ENCODE measurements at places on chromosomes 11 and 22.

- no peak for DNase-seq
These were observed 955.2 kb downstream of the JRKL start for GRCh38 chr11:97345032-97345431.

DNA sequence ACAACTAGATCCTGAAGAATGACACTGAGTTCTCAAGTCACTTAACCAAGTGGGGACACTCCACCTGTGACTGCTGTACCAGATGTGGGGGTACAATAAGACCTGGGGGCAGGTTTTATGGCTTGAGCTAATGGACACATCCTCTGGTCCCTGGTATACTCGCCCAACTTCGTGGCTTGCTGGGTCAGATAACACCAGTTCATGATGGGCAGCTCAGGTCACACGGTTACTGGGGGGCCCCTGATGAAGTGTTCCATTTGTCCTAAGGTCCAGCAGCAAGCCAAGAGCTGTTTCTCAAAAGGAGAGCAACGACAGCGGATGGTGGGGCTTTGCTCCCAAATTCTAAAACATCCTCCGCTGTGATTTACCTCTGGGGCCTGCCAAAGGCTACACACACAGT is 1368.4 kb downstream of the BRD1 start:
- no peak for DNase-seq

DNA sequence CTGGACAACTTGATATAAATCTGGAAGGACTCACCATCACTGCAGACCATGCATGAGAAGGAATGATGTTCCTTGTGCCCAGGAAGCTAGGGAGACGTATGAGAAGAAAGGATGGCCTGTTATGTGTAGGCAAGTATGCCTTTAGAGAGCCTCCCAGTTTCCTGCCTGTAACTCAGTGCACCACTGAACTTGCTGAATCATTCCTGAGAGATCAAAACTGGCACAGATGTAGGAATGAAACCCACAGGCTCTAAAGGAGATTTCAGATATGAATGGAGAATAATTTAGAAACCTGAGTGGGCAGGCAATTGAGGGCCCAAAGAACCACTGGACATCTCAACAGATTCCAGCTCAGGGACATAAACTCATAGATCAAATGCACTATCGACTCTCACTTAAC is 38.4 kb upstream of the PRSS23 start:
- no peak for DNase-seq

- DNase-seq = no peak
These were observed 228.2 kb upstream of the ZC3H12C start for GRCh38 chr11:109864834-109865547.

DNA sequence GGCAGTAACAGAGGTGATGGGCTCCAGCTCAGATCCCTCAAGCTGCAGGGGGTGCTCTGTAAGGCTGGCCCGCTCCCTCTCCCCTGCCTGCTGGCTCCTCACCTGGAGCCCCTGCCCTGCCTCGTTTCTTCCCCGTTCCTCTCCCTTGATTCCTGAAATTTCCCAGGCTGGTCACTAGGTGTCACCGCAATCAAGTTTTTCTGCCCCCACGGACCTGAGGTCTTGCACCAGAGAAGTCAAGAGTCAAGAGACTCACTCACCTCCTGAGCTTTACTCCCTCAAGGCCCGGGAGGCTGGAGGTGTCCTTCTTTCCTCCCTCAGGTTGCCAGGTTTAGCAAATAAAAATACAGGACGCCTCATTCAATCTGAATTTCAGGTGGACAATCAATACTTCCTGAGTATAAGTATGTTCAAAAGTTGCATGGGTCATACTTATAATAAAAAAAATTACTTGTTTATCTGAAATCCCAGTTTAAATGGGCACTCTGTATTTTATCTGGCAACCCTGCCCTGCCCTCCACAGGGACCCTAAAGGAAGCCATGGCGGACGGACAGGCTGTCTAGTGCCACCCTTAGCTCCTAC is 69.2 kb downstream of the SCUBE1 start:
- DNase-seq = peak; percentile 84

DNA sequence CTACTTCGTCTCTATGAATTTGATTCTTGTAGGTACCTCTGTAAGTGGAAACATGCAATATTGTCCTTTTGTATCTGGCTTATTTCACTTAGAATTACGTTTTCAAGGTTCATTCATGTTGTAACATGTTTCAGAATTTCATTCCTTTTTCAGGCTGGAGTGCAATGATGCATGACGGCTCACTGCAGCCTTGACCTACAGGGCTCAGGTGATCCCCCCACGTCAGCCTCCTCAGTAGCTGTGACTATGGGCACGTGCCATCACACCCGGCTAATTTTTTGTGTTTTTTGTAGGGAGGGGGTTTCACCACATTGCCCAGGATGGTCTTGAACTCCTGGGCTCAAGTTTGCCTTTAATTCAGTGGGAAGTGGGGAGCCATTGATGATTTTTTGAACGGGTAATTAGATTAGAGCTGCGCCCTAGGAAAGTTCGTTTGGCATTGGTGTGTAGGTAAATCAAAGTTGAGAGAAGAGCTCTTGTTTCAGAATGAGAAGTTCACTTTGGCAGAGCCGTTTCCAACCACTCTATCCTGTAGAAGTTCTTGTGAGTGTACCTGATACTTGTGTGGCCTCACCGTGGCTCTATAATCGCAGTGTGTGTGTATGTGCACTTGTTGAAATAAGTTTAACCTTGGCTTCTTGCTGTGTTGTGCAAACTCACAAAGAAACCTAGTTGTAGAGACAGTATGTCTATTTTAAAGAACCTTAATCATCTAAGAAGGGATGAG is 115.9 kb downstream of the NAV2 start:
- DNase-seq = no peak

DNA sequence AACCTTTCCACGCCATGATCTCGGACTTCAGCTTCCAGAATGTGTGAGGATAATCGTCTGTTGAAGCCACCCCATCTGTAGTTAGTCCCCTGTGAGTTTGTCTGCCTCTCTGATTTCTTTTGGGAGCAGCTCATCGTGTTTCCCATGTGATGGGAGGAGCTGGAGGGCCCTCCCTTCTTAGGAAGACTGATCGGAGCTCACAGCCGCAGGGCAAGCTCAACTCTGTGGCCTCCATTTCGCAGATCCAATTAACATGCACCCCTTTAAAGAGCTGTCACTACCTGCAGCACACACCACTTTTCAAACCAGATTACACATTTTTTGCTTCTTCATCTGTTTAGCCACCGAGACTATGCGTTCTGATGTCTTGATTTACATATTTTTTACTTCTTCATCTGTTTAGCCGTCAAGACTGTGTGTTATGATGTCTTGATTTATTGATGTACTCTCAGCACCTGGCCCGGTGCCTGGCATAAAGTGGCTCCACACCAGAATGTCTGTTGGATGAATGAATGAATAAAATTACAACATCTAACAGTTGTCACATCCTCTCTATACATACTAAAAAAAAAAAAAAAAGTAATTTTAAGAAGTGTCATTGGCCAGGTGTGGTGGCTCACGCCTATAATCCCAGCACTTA is 14.9 kb upstream of the PPFIA1 start:
- no peak for DNase-seq

DNA sequence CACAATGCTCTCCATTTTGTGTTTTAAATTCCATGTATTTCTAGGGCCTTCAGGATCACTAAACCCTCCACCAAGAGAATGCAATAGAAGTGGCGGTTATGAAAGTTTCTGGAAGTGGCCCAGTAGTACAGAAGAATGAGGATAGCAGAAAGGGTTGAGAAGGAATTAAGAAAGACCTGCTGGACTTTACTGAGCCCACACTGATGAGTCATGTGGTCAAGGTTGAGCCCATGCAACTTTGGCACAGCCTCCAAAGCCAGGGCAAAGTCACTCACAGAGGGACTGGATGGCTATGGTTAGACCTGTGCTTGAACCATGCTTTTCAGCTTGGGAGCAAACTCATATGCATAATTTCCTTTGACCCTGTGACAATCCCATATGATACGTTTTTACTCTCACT is 102.9 kb upstream of the PLET1 start:
- DNase-seq = no peak

GRCh38 chr11:56234155-56234554 is at the start of gene OR5T2:
Gene OR5T2 (minus strand): TSS chr11:56234255. CDS start chr11:56233062, 1,193 bp downstream.
- no peak for DNase-seq

DNA sequence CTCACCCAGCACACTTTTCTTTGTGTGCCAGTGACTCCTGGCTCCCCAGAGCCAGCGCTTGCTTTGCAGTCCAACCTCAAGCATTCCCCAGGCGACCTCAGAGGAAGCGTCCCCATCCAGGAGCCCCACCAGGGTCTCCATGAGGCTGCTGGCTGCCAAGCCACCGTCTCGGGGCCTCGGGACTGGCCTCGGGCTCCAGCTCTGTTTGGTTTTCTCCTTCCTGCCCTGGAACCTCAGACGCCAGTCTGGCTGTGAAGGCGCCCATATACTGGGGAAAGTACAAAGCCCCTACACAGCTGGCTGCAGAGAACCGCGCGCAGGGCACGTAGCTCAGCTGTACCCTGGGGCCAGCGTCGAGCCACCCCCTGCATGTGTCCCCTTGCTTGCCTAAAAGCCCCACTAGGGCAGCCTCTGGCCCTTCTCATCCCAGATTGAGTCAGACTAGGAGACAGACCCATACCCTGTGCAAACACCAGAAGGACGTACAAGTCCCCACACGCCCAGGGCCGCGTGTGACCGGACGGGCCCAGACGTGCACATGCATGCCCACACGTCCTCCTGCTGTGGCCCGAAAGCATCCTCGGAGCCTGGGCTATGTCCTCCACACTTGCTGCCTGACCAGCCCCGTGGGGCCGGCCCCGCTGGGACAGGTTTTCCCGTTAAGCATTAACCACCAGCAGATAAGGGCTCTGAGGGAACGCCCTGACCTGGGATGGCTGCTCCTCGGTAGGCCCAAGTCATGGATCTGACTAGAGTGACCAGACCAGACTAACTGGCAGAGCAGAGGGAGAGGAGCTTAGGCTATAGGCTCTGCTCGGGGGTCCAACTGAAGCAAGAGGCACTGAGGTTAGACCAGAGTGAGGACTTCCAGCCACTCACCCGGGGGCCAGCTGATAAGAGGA is 4.2 kb upstream of the SYT8 start:
- no peak for DNase-seq

DNA sequence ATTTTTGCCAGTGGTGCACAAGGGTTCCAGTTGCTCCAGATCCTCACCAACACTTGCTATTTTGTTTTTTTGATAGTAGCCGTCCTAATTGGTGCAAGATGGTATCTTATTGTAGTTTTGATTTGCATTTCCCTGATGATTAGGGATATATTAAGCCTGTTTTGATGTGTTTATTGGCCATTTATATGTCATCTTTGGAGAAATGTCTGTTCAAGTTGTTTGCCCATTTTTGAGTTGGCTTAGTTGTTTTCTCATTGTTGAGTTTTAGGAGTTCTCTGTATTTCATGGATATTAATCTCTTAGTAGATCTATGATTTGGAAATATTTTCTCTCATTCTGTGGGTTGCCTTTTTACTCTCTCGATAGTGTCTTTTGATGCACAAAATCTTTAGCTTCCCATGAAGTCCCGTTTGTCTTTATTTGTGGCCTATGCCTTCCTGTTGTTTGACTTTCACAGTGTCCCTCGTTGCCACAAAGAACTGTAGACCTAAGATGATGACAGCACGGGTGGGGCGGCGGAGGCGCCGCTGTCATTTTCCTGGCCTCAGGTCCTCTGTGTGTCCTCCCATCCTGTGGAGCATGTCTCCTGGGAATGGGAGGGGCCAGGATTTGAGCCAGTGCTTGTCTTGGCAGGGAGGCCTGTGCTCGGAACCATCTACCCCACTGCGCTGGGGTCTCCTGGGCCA is 33.5 kb downstream of the LRP5 start:
- no peak for DNase-seq

GRCh38 chr22:30094804-30095203 is 14.5 kb downstream of the HORMAD2 start:
- peak; percentile 23 for DNase-seq

- no peak for DNase-seq
These were observed 587.7 kb downstream of the BRD1 start for GRCh38 chr22:49240016-49240380.

DNA sequence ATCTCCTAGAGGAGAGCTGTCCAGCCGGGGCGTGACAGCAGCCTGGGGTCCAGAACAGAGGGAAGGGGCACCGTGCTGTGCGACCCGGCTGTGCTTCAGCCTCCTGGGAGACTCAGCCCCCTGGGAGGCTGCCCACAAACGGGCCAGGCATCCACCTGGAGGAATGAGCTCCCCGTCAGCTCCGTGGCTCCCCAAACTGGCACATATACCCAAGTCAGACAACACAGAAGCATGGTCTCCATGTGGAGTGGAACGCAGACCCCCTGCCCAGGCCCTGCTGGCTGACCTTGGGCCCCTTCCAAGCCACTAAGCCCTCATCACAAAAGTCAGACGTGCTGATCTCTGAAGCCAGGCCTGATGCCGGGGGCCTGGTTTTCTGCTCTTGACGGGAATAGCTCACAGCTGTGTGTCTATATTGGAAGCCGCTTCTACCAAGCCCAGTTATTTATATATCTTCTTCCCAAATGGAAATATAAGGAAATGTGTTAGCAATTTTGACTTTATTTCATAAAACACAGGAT is 91.7 kb downstream of the BRD1 start:
- no peak for DNase-seq

- no peak for DNase-seq
These were observed 163.4 kb upstream of the SYN3 start for GRCh38 chr22:33221568-33221967.

DNA sequence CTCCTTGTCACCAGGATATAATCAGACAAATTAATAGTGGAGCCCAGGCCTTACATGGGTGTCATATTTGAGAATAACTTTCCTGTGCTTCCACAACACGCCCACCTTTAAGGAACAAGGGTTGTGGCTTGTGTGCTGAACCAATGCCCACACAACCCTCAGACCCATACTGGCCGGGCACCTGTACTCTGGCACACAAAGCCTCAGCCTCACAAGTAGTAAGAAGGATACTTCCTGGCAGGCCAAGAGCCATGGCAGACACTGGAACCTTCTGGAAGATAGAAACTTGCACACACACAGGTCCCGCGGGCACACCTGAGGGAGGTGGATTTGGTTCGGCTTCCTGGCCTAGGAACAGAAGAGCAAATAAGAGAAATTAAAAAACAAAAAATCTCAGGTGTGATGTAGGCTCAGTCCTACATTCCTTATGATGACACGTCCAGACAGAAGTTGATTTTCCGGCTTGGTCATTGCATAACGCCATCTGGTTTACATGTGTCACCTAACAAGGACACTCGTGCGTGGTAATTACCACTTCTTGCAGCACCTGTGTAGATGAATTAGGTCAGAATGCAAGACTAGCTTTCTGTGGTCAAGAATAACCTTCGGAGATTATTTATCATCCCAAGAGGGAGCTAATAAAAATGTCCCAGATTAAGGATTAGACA is 5.8 kb upstream of the BRD1 start:
- no peak for DNase-seq

- no peak for DNase-seq
These were observed 29.6 kb upstream of the FLI1 start for GRCh38 chr11:128664317-128664716.

DNA sequence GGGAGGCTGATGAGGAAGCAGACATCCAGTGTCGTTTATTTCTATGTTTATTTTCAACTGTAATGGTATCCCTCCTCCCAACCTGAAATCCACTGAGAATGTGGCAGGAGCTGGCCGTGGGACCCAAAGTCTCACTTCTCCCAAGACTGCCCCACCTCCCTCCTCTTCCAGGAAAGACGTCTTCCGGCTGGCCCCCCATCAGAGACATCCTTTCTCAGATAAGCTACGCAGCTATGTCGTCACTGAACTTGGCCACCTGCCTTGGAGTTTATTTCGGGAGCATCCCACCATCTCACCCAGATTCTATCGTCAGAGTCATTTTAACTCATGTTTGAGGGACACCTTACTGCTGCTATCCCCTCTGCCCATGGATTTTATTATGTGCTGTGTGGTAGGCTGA is 13.9 kb downstream of the TMEM184B start:
- no peak for DNase-seq

GRCh38 chr22:40247976-40248375 is 70.3 kb downstream of the TNRC6B start:
- DNase-seq = no peak

Measured in GM23338 (cell line).